ENCODE measurements at places on chromosomes 2 and 18.
A peak's percentile ranks its signal among the peaks of the same experiment; 100 is the strongest.

DNA sequence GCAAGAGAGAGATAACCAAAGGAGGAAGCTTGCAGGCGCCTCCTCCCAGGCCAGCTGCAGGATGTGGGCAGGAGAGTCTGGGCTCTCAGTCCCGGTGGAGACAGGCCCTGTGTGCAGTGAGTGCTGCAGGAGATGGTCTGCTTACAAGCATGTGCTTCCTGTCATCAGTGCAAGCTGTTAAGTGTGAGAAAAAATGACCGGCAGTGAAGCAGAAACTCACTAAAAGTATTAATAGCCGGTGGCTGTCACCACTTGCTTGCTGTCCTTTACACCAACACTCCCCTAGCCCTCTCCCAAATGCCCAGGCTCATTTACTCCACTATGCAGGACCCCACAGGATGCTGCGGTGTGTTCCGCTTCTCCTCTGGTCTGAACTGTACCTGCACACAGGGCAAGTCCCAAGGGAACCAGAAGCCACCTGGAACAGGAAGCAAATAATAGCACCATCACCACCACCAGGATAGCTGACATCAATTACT is 435.6 kb upstream of the HS6ST1 start:
- DNase-seq, result no peak

DNA sequence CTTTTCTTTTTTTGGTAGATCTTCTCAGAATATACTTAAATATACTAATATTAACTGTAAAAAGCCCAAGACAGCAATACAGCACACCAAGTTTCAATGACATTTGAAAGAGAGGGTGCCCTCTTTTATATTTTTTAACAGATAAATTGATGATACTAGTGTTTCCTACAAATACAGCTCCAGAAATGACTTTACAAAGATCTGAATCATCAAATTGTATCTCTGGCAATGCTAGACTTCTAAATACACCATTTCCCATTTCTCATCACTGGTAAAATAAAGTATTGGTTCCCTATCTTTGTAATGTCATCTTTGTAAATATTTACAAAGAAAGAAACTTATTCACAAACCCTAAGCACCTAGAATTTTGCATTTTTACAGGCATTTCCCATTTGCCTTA is 281.3 kb downstream of the EXOC6B start:
- DNase-seq, result no peak

- no peak for DNase-seq
These were observed 2.8 kb downstream of the GATA6 start for GRCh38 chr18:22172120-22172582.

DNA sequence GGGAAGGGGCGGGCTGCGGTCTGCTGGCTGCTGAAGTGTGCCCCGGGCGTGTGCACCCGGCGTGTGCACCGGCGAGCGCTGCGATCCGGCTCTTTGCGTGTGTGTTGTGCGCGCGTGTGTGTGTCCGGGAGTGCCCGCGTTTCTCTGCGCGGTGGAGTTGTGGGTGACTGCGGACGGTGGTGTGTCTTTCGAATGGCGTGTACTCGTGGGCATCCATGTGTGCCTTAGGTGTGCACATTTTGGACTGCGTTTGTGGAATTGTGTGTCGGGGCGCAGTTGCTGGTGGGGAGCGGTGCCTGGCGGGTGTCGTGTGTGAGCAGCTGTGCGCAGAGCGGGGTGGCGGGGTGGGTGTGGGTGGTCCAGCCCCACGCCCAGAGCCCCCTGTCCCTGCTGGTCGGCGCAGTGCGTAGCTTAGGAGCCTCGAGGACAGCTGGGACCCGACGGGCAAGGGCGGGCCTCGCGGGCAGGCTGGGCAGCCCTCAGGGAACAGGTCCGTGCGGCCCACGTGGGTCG is 533 bp downstream of the HPCAL1 start:
- no peak for DNase-seq

- DNase-seq, result no peak
These were observed 11.0 kb downstream of the IL18R1 start for GRCh38 chr2:102366406-102367112.

DNA sequence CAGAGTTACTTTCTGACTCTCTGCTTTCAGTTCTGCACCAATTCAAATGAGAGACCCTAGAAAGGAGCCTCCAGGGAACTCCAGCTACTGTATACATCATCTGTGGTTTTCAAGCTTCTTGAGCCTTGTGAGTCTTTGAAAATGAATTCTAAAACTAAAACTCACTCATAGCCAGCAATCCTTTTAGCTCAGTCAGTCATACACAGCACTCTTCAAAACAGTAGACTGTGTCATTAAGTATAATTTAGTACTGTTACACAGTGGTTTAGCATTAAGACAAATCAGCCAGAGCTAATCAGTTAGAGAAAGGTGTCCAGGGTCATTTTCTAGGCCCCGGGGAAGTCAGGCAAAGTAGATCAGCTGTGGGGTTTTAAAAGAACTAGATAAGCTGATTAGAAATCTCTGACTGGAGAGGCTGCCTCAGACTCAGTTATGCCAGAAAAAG is 322.1 kb upstream of the THUMPD2 start:
- DNase-seq, result peak; percentile 10
